ENCODE measurements at places on chromosomes 2 and 18. TPM values are rescaled to one million over a fixed set of nuclear protein-coding genes. Genes with fewer than 3 reads are reported as not detected.
A peak's percentile ranks its signal among the peaks of the same experiment; 100 is the strongest.

Gene ARHGAP28
- total RNA-seq, result 4.7 TPM

Gene DBI
- total RNA-seq, result 108 TPM

Gene KCNS3
- total RNA-seq, result 0.52 TPM

Gene RNF152
- 0.85 TPM for total RNA-seq

Gene MROH2A
- total RNA-seq, result 0.71 TPM

DNA sequence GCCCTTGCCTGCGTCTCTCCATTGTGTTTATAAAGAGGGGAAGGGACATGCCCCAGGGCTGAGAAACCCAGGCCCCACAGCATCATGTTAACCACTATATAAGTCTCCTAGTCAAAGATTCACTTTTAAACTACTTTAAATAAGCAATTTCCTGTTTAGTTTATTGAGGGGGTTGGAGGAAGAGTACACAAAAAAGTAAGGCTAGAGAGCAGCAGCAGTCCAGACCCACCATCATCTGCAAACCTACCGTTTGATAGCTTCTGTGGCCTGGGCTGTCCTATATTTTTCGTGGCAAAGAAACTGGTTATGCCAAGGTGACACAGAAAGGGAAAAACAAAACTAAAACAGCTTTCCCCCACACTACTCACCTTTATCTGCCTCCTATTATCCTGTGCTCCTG lies 646.1 kb downstream of the IRS1 start:
- no peak for DNase-seq

DNA sequence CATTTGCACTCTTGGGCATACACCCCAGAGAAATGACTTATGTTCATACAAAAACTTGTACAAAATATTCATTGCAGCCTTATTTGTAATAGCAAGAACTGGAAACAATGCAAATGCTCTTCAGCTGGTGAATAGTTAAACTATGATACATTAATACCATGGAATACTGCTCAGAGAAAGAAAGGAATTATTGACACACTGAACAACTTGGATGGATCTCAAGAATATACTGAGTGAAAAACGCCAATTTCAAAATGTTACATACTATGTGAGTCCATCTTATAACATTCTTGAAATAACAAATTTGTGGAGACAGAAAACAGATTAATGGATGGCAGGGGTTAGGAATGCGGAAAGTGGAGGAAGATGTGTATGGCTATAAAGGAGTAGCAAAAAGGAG lies 17.2 kb downstream of the LNPK start:
- DNase-seq, result no peak

GRCh38 chr2:120393456-120393855 lies 47.5 kb downstream of the INHBB start:
- no peak for DNase-seq

DNA sequence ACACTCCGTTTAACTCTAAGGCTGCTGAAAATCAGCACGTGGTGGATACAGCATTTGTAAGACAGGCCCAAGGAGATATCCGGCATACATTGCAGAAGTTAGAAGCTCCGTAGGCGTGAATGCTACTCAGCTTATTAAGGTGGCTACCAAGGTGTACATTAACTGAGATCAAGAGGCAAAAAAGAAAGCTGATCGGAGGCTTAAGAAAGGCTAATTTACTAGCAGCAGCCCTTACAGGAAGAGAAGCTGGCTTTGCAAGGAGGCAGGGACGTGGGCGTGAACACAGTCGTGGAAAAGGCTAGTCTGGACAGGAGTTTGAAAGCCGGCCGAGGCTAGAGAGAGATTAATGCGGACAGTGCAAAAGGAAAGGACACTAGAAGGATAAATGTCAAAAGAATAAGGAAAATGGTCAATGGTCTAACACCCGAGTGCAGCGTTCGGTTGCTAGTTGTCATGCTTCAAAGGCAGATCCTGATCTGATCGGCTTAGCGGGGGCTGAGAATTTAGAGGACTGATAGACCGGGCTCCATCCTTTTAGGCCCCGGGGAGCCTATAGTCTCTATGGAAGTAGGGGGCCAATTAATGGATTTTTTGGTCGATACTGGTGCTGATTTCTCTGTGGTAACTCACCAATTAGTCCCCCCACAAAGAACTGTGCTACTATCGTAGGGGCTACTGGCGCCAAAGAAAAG lies 45.6 kb upstream of the SELENOI start:
- DNase-seq, result no peak

- DNase-seq, result no peak
Measured at GRCh38 chr2:2222931-2223330, 108.1 kb downstream of the MYT1L start.

DNA sequence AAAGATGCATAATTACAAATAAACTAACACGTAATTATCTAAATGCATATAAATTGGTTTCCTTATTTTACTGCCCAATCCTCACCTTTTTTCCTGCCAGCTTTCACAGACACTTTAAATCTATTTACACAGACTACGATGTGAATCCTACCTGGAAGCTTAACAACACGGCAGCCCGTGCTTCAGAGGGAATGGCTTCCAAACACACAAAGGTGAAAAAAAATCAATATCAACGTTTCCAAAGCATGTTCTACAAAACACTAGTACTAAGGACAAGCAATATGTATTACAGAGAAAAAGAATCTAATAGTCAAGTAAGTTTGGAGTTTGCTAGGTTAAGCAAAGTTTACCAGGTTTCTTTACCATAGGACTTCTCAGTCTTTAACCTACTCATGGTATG lies 4.4 kb downstream of the MAP4K3 start:
- no peak for DNase-seq

- no peak for DNase-seq
Measured at GRCh38 chr2:148756292-148756975, 111.9 kb downstream of the EPC2 start.

DNA sequence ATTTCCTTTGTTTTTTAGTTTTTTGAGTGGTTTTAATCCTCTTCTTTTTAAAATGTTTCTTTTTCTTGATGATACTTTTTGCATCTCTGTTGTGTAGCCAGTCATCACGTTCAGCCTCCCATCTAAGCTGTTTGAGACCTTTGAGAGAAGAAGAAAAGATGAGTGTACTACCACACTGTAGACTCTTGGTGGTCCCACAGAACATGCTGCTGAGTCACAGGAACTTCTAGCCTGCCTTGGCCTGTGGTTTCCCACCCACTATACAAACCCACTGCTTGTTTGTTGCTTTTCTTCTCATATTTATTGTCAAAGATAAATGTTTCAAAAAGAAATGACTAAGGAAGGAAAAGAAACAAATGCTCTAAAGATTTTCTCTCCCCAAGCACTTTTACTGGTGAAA lies 5.5 kb downstream of the CEBPZOS start:
- DNase-seq, result peak; percentile 2

GRCh38 chr2:134336352-134336751 lies 82.5 kb downstream of the MGAT5 start:
- no peak for DNase-seq

- no peak for DNase-seq
Measured at GRCh38 chr2:96264656-96265348, 995 bp downstream of the TMEM127 start.

DNA sequence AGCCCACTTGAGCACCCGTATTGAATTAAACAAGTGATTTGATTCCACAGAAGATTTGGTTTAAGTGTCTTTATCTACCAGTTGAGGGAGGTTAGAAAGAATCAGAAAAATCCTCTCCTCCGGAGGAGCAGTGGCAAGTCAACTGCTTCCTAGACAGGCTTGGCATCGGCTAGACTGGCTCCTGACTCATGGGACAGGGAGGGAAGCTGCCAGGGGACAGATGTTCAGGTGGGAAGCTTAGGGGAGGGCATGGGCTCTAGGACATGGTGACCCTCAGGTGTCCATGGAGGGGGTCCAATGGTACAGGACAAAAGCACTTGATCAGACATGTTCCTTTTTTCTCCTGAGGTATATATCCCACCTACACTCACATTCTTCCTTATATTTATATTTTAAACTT lies 119.3 kb upstream of the IL1R2 start:
- no peak for DNase-seq

GRCh38 chr2:40200366-40200915 lies 251.4 kb downstream of the SLC8A1 start:
- DNase-seq, result no peak

DNA sequence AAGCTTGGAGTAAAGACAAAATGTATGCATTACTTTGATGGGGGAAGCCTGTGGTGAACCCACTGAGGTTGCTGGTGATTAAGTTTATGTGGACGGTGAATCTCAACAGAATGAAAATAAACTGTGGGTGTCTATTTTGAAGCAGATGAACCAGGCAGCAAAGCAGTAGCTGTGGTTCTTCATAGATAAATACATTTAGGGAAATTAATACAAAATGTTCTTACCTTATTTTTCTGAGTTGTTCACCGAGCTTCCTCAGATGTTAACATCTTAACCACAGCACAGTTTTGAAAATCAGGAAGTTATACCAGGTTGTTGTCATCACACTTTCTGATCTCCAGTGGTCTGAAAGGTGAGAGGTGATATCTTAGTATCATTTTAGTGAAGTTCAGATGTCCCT lies 53.9 kb downstream of the NCK2 start:
- peak; percentile 79 for DNase-seq

GRCh38 chr2:3179208-3179607 lies 198.4 kb downstream of the EIPR1 start:
- no peak for DNase-seq

GRCh38 chr2:178397002-178397605 lies 53.9 kb downstream of the PRKRA start:
- peak; percentile 13 for DNase-seq

DNA sequence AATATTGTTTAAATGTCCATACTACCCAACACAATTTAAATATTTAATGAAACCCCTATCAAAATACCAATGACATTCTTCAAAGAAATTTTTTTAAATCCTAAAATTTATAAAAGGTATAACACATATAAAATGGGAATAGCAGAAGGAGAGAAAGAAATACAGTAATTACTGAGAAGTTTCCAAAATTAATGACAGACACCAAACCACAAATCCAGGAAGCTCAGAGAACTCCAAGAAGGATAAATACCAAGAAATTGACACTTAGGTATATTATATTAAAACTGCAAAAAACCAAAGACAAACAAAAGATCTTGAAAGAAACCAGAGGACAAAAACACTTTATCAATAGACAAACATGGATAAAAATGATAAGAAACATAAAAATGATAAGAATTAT lies 101.1 kb downstream of the MEMO1 start:
- DNase-seq, result no peak

GRCh38 chr2:241814643-241815476 lies 5.9 kb downstream of the NEU4 start:
- DNase-seq, result no peak

DNA sequence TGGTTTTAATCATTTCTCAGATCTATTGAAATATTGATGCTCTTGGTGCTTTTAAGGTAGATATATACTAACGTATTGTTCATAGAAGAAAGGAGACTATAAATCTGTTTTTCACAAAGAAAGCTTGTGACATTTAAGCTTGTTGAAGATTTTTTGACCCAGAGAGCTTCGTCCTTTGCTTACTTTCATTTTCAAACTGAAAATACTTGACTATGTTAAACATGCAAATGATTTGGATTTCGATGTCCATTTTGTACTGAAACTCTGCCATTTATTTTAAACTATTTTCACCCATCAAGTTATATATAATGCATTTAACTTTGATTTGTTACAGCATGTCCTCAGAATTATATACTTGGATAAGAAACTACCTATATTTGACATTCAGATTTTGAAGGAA lies 85.2 kb downstream of the SLC4A10 start:
- DNase-seq, result no peak

DNA sequence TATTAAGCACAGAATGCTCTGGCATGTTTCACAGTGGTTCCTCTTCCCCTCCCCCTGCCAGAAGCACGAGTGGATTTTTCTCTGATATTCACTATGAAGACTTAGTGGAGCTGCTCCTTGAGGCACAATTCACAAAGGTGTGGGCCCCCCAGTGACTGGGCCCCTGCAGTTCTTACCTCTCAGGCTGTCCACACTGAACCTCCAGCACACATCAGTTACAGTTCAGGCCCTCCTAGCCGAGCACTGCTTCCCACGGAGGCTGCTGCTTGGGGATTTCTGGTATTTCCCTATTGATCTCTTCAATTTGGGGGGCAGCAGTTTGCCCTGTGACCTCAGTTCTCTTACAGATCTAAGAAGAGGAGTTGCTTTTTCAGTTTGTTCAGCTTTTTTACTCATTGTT lies 236.1 kb downstream of the SH3RF3 start:
- no peak for DNase-seq

GRCh38 chr2:215907147-215907546 lies 106.2 kb downstream of the MREG start:
- DNase-seq, result no peak

- no peak for DNase-seq
Measured at GRCh38 chr2:177998006-177998405, 74.6 kb downstream of the PDE11A start.

DNA sequence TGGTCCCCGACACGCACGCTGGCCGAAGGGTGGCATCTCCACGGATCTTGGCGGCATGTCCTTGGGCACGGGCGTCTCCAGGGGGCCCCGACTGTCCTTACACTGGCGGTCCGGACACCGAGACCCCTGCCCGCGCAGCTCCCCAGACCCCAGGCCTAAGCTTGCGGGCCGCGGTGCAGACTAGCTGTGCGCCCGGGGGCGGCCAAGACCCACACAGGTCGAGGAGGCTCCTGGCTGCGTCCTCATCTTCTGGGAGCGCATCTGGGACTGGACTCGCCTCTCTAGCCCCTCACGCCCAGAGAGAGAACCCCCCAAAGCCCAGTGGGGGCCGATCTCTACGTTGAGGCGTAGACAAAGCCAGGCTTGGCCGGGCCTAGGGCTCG lies 475 bp upstream of the TWIST2 start:
- DNase-seq, result no peak

DNA sequence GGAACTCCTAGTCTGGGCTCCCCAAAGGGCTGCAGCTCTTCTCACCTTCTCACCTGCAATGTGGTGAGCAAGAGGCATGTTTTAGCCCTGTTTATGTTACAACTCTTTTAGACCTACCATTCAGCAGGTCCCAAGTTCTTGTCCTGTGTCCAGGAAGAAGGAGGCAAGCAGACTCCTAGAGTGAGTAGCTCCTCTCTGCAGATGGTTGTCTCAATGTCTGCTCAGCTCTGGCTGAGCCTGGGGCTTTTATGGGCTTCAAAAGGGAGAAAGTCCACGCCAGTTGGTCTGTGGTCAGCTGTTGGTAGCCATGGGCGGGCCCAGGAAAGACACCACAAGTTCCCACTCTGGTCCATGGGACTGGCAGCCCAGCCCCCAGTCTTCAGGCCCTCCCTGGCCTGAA lies 148.1 kb upstream of the HS6ST1 start:
- DNase-seq, result no peak

DNA sequence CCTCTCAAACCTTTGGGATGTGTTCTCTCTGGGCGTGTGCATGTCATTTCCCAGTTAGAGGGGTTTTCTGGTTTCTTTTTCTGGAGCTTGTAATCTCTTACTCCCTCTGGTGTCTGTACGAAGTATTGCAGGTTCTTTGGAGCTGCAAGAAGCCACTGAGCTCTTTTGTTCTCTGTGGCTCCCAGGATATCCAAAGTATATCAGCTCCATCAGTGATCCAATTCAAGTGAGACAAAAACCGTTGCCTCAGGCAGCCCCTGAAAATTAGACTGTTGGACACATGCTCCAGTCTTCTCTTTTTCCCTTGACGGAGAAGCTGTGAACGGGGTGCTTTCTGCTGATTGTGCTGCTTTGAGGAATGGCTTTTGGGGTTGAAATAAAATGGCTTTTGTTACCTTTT lies 59.0 kb upstream of the LDLRAD4 start:
- DNase-seq, result no peak
